ENCODE measurements at places on chromosomes 12 and 14.
A peak's percentile ranks its signal among the peaks of the same experiment; 100 is the strongest.

GRCh38 chr14:39491134-39491571 is 58.9 kb upstream of the FBXO33 start:
- no peak for DNase-seq

DNA sequence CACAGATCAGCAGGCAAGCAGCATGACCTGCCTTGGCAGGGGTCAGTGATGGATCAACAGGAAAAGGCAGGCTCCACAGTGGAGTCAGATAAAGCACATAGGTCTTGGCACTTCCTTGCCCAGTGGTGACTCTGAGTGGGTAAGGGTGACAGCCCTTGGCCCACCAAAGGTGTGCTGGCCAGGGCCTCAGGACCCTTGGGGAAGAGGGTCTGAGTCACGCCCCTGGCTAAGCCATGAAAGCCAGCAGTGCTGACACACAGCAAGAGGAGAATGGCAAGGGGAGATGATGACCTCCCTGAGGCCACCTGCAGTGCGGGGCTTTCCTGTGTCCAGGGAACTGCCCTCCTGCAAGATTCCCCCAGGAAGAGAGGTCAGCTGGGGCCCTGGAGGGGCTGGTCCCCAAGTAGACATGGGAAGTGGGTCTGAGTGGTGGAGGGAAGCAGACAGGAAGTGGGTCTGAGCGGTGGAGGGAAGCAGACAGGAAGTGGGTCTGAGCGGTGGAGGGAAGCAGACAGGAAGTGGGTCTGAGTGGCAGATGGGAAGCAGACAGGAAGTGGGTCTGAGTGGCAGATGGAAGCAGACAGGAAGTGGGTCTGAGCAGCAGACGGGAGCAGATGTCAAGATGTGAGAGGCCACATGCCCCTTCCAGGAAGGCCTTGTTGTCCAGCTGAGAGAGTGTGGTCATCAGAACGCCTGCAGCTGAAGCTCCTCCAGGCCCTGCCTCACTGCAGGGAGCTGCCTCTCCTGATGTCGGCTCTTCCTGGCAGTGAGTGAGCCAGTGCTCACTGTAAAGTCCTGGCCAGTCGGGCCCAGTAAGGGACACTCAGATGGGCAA is 34.8 kb downstream of the DIO3 start:
- peak; percentile 19 for DNase-seq

DNA sequence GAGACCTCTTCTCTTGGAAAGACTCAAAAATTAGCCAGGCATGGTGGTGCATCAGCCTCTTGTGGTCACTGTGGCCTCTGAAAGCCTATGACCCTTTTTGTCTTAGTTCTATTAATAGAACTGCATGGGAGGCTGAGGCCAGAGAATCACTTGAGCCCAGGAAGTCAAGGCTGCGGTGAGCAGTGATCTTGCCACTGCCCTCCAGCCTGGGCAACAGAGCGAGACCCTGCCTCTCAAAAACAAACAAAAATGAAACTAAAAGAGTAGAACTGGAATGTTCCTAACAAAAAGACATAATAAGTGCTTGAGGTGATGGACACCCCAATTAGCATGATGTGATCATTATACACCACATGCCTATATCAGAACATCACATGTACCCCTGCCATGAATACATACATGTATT is 197.0 kb upstream of the EEA1 start:
- no peak for DNase-seq

DNA sequence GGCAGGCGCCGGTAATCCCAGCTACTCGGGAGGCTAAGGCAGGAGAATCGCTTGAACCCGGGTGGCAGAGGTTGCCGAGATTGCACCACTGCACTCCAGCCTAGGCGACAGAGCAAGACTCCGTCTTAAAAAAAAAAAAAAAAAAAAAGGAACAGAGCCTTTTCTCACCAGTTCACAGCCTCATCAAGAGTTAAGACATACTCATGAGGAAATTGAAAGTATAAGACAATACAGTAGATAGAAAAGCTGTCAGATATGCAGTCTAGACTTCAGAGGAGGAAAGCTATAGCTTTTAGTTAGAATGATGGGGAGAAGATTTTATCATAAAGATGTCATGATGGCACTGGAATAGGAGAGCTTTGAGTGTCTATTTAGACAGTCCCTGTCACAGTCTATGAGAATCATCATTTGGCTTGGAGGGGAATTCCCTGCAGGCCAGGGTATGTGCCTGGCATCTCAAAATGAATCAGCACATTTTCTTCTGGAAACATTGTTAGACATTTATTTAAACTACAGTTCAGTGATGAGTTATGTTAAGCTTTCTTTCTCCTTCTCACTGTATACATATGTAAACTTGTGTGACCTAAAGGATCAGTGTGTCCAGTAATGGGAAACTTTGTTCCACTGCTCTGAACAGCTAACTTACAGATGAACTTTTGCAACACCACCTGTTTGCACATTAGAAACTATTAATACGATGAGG is 2.9 kb upstream of the RAB35 start:
- DNase-seq, result peak; percentile 50

DNA sequence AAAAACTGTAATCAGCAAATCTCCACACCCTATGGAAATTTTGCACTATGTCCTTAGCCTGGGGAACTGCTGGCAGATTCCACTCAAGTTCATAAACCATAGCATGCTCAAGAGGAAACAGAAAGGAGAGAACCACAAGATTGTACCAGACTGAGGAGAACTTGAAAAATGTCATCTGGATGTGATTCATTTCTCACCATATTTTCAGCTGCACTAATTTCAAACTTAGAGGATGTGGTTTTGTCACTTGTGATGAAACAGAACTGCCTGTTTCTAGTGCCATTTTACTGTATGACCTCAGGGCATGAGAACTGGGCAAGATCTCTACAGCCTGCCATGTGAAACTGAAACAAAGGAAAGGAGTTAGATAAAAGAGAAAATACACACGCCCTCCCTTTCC is 1493.1 kb upstream of the FLRT2 start:
- DNase-seq, result no peak

GRCh38 chr12:64650762-64651161 is 40.5 kb downstream of the RASSF3 start:
- DNase-seq, result no peak

DNA sequence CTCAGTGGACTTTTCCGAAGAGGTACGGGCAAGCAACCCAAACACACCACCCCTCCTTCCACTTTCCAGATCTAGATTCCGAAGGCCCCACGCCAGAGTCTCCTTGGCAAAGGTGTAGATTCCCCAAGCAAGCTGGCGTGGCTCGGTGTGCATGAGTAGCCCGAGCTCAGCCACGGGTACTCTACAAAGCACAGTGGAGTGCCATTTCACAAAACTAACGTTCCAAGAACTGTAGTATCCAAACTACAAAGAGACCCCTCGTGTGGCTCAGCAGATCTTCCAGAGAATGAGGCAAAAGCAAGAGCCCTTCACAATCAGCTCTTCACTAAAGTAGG is 72.1 kb downstream of the FOXN3 start:
- no peak for DNase-seq

- DNase-seq, result no peak
Measured at GRCh38 chr12:74910831-74911230, 298.8 kb downstream of the KCNC2 start.

- peak; percentile 35 for DNase-seq
Measured at GRCh38 chr14:50773632-50774541, 57.1 kb downstream of the NIN start.

DNA sequence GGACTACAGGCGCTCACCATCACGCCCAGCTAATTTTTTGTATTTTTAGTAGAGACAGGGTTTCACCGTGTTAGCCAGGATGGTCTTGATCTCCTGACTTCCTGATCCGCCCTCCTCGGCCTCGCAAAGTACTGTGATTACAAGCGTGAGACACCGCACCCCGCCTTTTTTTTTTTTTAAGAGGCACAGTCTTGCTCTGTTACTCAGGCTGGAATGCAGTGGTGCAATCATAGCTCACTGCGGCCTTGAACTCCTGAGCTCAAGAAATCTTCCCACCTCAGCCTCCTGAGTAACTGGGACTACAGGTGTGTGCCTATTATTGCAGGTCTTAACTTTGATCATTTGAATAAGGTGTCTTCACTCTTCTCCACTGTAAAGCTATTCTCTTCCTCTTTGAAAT is 5.3 kb upstream of the GLTP start:
- DNase-seq, result no peak

- no peak for DNase-seq
Measured at GRCh38 chr12:19576506-19577280, 137.4 kb downstream of the AEBP2 start.

- no peak for DNase-seq
Measured at GRCh38 chr14:52545584-52546317, 6.6 kb downstream of the TXNDC16 start.

DNA sequence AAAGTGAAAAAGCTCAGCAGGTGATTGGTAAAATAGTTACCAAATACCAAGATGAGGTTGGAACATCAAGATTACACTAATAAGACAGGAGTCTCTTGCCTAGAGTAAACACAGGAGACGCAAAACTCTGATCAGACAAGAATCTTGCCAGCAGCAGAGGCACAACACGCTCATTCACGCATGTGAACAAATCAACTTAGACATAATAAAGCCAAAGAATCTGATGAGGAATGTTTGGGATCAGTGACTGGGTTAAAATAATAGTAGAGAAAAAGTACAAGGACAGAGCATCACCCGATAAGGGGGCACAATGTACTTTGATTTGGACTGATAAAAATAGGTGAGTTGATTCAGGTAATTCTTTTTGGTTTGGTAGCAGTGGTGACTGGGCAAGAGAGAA is 159.5 kb upstream of the GRIP1 start:
- DNase-seq, result no peak

- DNase-seq, result no peak
Measured at GRCh38 chr14:94476023-94476422, at the start of gene SERPINA9. Gene SERPINA9 (minus strand): TSS chr14:94476197. CDS start chr14:94469840, 6,357 bp downstream.

DNA sequence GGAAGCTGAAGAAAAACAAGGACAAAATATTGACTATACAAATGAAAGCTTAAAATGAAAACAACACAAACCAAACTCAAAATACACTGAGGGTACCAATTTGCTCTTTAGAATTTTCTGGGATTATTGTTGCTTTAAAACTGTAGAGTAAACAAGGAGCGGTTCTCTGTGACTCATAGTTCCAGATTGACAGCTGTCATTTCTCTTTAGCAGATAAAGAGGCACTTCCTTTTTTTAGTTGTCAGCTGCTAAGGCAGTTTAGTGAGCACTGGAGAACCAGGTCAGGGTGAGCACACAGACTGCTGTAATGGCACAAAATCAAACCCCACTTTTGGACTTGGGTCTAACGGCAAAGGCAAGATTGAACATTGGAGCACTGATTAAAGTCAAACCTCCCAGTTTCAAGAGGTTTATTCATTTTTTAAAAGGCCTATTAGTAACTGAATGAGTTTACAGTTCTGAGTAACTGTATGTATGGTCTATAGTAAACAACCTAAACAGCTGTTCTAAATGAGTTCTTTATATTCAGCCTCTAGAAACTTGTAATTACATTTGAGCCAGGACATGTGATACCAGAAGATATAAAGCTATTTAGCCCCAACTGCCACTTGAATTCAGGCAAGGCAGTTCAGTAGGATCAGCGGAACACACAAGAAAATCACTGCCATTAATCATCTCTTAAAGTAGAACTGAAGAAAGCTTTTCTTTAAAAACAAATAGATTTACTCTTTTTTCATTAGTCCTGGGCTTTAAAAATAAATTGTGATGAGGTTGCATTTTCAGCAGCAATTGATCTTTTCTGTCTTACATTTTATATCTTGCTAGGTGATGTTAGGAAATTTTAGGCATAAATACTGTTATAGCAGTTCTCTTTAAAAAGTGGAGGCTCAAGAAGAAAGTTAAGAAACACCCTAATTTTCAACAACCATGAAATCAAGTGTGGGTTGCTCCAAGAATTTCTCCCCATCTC is 71.7 kb upstream of the PRICKLE1 start:
- no peak for DNase-seq
